ENCODE measurements at places on chromosomes 1 and 21.

DNA sequence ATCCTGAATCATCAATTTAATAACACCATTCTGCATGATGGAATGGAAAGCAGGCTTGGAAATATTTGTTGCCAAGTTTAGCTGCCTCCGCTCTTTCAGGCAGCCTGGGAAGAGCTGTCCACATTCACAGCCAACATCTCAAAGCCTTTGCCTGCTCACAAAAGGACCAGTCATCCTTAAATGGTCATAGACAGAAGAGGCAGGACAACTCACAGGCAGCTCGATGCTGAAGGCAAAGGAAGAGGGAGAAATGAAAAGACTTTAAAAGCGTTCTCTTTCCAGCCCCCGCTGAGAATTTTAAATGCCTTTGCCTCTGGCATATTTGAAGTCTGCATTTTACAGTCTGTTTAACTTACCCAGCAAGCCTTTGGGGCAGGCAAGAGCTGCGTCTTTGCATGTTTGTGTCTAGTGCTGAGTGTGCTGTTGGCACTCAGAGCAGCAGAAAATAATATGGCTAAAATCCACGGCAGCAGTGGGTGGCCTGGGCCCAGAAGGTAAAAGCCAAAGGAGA lies 68.9 kb downstream of the NMNAT2 start:
- DNase-seq: no peak

DNA sequence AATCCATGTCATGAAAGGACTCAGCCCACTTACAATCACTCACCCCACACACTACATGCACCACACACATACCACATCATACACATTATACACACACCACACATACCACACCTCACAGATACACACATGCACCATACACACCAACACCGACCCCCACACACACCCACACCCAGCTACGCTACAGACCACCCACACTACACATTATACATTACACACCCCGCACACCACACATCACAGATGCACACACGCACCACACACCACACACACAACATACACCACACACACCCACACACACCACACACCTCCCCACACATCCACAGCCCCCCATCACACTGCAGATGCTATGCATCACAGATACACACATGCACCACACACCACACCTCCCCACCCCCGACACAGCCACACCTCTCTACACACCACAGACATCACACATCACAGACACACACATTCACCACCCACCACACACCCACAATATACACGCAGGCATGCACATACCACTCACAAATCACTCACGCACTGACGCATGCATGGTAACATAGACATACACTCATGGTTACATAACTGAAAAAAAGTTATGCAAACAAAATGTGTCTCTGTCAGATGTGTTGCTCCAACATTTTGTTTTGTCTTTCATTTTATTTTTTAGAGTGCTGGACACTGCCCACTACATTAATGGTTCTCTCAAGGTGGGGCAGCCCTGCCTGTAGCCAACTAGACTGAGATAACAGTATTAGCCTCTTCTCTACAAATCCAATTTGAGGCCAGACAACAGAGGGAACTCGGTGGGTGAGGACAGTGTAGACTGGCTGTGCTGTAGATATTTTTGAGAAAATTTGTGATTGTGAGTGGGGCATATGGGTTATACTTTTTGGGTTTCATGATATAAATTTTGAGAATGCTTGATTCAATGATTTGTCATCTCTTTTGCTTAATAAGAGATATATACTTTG lies 15.2 kb upstream of the PGBD2 start:
- DNase-seq: no peak

DNA sequence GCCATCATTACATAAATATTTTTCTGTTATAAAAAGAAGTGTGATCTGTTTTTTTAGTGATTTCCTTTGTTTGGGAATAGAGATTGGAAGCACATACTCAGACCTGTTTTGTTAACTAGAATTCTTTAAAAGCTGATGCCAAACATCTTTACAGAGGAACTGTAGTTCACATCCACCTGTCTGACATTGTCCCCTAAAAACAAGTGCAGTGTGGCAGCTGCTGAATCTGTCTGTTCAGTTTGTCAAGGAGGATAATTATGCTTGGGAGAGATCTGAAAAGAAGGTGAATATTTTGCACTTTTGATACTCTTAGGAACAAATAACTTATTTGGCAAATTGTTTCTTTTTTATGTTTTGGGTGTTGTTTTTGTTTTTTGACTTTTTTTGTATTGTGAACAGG lies 13.6 kb downstream of the AGMAT start:
- no peak for DNase-seq

- no peak for DNase-seq
Observed at GRCh38 chr1:167371030-167371429, 147.3 kb downstream of the CD247 start.

DNA sequence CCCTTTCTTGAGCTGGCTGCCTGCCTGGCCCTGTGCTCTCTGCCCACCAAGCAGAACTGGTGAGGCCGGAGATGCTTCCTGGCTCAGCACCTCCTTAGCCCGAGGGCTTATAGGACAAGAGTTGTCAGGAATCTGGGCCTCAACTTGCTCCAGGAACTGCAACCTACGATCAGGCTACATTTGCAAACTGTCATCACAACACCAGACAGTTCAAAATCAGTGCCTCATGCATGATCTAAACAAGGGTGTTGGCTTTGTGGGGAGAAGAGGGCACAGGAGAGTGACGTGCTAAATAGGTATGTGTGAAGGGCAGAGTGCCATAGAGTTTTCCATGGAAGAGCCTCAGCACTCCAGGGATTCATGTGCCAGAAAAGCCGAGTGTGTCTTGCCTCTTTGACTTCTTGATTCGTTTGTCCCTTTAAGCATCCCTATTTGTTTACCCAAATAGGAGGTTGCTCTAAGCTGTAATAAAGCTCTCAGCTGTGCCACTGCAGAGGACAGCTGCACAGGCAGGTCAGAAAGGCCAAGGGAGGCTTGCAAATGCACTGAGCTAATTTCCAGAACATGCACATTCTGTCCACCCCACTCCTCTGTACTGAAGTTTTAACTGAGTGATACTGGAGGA lies 30.2 kb upstream of the NEK2 start:
- no peak for DNase-seq

GRCh38 chr1:40379785-40380452 lies 6.4 kb downstream of the SMAP2 start:
- DNase-seq: no peak

- DNase-seq: no peak
Observed at GRCh38 chr1:177355575-177355974, 184.8 kb downstream of the BRINP2 start.

- DNase-seq: no peak
Observed at GRCh38 chr1:188941986-188942385, 1535.7 kb downstream of the BRINP3 start.

- DNase-seq: no peak
Observed at GRCh38 chr1:23394684-23395083, 25.0 kb upstream of the ZNF436 start.

All from stimulated activated CD8-positive, alpha-beta memory T cell treated with anti-CD3 and anti-CD28 coated beads, Interleukin-4, amount 100 ng/mL, for 1 hour (primary cell).